NCI-H748 treated with DMSO at 0.1 percent for 48 hours (cell line): ENCODE measurements at places on chromosomes 12 and 14.

DNA sequence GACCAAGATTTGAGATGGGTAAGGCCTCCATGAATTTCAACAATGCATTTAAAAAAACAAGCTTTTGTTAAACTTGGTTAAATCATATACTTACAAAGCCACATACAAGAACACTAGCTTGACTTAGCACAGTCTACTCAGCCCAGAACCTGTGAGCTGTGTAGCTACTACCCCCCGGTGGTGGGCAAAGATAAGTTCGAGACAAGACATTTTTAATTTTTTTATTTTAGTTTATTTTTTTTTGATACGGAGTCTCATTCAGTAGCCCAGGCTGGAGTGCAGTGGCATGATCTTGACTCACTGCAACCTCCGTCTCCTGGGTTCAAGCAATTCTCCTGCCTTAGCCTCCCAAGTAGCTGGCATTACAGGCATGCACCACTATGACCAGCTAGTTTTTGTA is 3.7 kb upstream of the NECAP1 start:
- no peak for DNase-seq

GRCh38 chr12:107031061-107031460 is 44.1 kb upstream of the MTERF2 start:
- DNase-seq: no peak

GRCh38 chr12:110920324-110920910 is at the start of gene MYL2:
Gene MYL2 (minus strand): TSS chr12:110920579. CDS start chr12:110920529, 50 bp downstream.
- DNase-seq: no peak

DNA sequence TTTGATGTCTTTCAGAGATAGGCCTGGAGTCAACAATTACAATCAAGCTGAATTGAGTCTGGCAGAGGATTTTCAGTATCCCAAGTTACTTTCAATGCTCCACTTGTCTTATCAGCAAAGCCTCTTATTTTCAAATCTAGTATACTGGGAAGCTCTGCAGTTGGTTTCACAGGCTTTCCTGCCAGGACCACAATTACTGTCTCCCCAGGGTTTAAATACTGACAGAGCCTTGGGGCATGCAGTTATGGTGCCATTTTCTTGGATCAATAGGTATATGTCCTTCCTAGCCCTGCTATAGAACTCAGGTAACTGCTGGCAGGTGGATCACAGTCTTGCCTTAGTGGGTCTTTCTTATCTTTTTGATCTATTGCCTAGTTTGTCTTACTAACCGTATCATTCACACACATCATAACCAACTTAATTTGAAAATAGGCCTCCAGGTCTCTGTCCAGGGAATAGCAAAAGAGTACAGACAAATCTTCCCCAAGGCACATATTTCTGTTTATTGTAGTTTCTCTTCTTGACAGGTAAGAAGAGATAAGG is 22.4 kb upstream of the RNU6-8 start:
- no peak for DNase-seq

DNA sequence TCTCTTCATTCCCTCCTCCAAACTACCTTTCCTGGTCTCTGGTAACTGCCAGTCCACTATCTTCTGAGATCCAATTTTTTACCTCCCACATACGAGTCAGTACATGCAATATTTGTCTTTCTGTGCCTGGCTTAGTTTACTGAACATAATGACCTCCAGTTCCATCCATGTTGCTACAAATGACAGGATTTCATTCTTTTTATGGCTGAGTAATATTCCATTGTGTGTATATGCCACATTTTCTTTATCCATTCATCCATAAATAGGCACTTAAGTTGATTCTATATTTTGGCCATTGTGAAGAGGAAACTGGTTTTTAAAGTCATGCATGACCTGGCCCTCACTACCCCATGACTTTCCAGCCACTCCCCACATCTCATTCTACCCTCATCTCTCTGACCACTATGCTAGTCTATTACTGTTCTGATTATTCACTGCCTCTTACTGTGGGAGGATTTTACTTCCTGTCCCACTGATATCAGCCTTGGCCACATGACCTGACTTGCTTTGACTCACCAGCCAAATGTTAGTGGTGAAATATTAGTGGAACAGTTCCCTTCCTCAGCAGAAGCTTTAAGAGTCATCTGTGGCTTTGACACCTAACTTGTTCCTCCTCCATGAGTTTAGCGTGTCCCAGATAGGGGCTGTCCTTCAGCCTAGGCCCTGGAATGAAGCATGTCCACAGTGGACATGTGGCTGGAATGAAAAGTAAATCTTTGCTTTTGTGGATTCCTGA is 52.2 kb downstream of the GOLGA5 start:
- DNase-seq: no peak

DNA sequence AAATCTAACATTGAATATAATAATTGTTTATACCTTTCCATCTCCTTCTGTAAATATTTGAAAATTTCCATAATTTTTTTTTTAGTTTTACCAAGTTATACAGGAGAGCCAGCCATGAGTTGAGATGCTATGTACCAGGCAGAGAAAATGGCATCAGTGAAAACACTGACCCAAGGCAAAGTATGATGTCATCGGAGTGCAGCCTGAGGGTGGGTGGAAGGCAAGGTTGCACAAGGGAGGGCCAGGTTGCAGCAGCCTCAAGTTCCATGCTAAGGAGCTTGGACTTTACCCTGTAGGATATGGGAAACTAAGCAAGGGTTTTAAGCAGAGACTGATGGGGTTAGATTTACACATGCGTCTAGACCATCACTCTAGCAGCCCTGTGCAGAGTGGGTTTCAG is 441.1 kb downstream of the BCAT1 start:
- no peak for DNase-seq

- DNase-seq: no peak
Measured at GRCh38 chr14:83798421-83798820, 1731.5 kb upstream of the FLRT2 start.

DNA sequence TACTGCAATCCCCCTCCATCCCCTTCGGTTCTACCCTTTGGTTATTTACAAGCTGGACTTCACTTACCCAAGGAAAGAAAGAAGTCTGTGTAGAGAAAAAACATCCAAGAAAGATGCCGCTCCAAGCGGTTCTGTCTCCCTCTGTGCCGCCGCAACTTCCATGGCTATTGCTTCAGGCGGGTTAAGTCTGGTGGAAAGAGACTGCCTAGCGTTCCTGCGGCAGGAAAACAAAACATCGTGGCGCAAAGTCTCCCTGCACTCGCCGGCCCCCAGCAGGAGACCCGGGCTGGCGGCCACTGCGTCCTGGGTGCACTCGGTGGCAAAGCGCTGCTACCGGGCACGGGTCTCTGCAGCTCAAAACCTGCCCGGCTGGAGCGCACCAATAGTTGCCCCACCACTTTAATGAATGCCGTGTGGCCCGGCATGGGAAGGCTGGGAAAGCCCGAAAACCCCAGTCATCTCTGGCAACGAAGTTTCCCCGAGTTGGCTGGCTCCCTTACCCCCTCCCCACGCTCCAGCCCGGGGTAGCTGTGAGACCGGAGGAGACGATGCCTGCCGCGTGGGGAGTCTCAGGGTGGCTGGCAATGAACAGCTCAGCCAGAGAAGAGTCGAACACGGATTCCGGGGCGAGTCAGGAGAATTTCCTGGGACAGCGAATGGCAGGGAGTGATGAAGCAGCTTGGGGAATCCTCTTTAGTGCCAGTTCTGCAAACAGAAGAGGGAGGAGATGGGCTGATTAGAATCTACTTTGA is 3.5 kb upstream of the KCNK10 start:
- no peak for DNase-seq

GRCh38 chr12:55685671-55686070 is 22.0 kb downstream of the ITGA7 start:
- DNase-seq: no peak

DNA sequence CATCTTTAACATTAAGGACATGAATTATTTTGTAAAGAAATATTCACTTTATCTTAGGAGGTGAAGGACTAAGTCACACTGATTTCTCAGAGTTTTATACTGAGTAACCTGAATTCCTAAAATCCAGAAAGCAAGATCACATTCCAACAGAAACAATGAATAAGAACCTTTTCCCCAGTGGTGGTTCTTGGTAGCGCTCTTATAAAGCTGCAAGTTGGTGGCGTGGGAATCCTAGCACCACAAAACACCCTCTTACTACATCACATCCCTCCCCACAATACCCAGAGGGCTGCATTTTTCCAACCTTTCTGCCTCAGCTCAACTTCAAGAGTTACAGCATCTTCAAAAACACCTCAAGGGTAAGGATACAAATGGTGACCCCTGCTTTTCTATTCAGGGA is 44.0 kb upstream of the SMUG1 start:
- DNase-seq: no peak

- DNase-seq: no peak
Measured at GRCh38 chr12:111100003-111100402, 179.6 kb upstream of the MYL2 start.

DNA sequence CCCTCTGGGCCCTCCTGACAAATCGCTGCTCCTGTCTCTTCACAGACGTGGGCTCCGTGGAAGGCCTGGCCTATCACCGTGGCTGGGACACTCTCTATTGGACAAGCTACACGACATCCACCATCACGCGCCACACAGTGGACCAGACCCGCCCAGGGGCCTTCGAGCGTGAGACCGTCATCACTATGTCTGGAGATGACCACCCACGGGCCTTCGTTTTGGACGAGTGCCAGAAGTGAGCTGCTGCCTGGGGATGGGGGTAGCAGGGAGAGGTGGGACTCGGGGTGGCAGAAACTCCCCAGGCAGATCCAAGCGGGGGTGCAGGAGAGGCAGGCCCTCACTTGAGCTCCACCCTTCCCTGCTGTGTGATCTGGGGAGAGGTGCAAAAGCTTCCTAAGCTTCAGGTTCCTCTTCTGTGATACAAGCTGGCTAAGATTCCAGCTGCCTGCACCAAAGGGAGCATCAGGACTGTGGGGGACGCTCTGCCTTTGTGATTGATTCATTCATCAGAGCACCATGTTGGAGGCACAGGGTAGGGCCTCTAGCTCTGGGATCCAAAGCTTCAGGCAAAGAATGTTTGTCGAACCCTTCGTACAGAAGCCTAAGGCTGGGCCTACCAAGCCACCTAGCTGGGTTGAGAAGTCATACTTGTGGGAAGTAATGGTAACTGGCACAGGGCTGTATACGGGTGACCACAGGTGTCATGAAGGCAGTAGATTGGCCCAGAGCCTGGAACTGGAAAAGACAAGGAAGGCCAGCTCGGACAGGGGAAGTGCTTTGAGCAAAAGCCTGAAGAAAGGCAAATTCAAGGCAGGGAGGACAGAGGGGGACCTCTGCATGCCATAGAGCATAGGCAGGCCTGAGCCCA is 29.1 kb upstream of the NXPH4 start:
- DNase-seq: no peak

DNA sequence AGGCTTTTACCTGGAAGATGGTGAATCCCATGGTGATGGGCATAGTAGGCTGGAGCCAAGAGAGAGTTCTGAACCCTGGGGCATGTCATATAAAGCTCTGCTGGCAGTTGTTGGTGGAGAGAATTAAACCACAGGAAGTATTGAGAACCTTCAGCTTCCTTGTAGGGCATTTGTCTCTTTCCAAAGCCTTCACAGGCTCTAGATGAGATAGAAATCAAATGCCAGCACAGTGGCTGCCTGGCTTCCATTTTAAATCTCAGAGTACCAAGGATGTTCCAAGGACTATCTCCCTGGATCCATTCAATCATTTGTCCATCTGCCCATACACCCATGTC is 369.6 kb downstream of the DPF3 start:
- DNase-seq: no peak

DNA sequence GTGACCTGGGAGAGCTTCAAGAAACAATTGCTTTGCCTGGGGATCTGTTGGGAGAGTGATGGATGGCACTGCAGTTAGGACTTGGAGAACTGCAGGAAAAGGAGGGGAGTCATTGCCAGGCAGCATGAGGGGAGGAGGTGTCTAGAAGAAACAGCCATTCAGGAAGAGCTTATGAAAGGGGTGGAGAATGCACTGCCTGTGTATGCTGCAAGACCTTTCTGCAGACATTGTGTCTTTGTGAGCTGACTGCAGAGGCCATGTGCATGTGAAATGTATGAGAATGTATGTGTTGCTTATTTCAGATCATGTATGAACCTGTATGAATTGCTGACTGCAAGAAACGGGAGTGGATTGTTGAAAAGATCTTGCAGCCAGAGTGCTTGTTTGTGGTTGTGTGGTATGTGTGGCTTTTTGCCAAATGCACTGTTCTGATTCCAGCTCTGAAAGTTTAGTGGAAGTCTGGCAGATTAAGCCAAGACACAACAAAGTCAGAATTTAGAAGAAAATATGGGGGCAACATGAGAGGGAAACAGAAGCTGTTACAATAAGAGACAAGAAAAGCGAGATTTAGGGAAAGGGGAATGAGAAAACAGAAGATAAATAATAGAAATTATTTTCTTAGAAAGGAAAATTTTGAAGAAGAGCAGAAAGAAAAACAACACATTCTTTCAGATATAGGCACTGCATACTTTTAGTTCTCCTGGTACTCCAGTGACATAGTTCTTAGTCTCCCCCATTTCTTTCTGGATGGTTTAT is 9.8 kb upstream of the RIMKLB start:
- DNase-seq: no peak

GRCh38 chr12:84698576-84699333 is 213.8 kb downstream of the SLC6A15 start:
- no peak for DNase-seq

GRCh38 chr14:90368946-90369721 is 27.7 kb upstream of the CALM1 start:
- peak; percentile 16 for DNase-seq

GRCh38 chr12:46933947-46934346 is 108.2 kb upstream of the SLC38A4 start:
- no peak for DNase-seq

- DNase-seq: no peak
Measured at GRCh38 chr12:109706747-109707469, 6.7 kb upstream of the FAM222A start.

DNA sequence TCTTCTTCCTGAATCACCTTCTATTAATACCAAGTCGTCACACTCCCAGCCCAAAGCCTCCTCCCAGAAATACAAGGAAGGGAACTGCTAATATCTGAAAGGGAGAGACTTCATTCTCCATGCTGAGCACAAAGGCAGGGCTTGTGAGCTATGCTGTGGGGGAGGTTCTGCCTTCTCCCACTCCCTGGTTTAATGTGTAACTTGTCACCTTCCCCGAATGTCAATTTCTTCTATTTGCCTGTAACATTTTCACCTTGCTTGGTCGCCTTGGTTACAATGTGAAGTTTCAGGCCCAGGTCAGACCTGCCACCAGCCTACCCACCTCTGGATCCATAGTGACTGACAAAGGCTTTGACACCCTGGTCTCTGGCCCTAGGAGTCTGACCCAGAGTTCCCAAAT is 82.0 kb upstream of the ESRRB start:
- DNase-seq: no peak

DNA sequence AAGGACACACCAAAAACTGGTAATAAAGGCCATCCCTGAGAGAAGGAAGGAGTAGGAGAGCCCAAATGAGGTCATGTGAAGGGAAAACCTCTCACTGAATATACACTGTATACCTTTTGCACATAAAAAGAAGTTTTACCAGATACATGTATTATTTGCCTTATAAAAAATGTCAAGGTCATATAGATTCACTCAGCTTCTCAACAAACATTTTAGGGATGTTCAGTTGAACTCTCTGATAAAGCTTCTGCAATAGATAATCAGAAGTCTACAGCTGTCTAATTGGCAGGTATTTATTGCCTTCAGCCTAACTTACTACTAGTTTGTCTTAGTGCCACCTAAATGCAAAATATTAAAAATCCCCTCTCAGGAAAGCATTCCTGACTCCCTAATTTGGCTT is 8.7 kb downstream of the SLC11A2 start:
- DNase-seq: no peak

GRCh38 chr12:45803111-45803510 is 73.6 kb downstream of the ARID2 start:
- DNase-seq: no peak
